ENCODE measurements at places on chromosomes 11 and 22.

GRCh38 chr11:88480223-88480622 is 142.7 kb upstream of the CTSC start:
- H3K36me3 ChIP-seq, result no peaks in the 10 kb centered on the region
- H3K27ac ChIP-seq, result peak overlapping the region; percentile 55
- DNase-seq, result no peak
- no peaks in the 10 kb centered on the region for H3K27me3 ChIP-seq
- H3K4me3 ChIP-seq, result no peak overlapping the region
- peaks cover 24% of the 10 kb centered on the region for H3K4me1 ChIP-seq

GRCh38 chr11:43579171-43579918 is 101.2 kb upstream of the HSD17B12 start:
- H3K36me3 ChIP-seq, result no peaks in the 10 kb centered on the region
- no peak for DNase-seq
- no peak overlapping the region for H3K27ac ChIP-seq
- H3K27me3 ChIP-seq, result peaks cover 98% of the 10 kb centered on the region
- H3K4me3 ChIP-seq, result peak overlapping the region; percentile 38

GRCh38 chr11:33897761-33898375 is 6.0 kb upstream of the LMO2 start:
- no peaks in the 10 kb centered on the region for H3K36me3 ChIP-seq
- no peak overlapping the region for H3K4me3 ChIP-seq
- peaks cover 16% of the 10 kb centered on the region for H3K4me1 ChIP-seq
- no peak overlapping the region for H3K27ac ChIP-seq
- no peaks in the 10 kb centered on the region for H3K27me3 ChIP-seq

DNA sequence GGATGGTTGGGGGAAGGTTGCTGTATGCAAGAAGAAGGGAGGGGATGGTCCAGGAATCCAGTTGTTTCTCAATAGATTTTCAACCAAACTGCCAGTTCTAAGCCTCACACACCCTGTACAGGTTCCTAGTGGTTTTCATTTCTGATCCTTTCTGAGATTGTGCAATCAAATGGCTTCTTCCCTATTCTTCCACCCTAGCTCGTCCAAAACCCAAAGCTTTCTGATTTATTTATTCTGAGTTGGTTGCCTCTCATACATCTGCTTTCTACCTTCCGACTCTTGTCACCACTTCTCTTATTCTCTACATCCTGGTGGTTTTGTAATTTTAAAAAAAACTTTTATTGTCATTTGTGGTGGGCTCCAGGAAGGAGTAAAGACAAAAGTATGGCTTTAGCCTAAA is 12.6 kb downstream of the OR5A2 start:
- H3K27me3 ChIP-seq, result no peaks in the 10 kb centered on the region
- no peak for DNase-seq
- no peak overlapping the region for H3K4me3 ChIP-seq
- no peaks in the 10 kb centered on the region for H3K36me3 ChIP-seq
- no peaks in the 10 kb centered on the region for H3K4me1 ChIP-seq

- H3K4me3 ChIP-seq, result no peak overlapping the region
- no peaks in the 10 kb centered on the region for H3K36me3 ChIP-seq
- no peaks in the 10 kb centered on the region for H3K27me3 ChIP-seq
- DNase-seq, result no peak
- H3K27ac ChIP-seq, result peak overlapping the region; percentile 89
These were observed 146.8 kb downstream of the DBX1 start for GRCh38 chr11:20013346-20014066.

GRCh38 chr22:19515654-19516377 is 8.4 kb downstream of the CLDN5 start:
- peaks cover 3% of the 10 kb centered on the region for H3K4me1 ChIP-seq
- no peak overlapping the region for H3K27ac ChIP-seq
- DNase-seq, result no peak
- peaks cover 63% of the 10 kb centered on the region for H3K36me3 ChIP-seq
- no peaks in the 10 kb centered on the region for H3K27me3 ChIP-seq

DNA sequence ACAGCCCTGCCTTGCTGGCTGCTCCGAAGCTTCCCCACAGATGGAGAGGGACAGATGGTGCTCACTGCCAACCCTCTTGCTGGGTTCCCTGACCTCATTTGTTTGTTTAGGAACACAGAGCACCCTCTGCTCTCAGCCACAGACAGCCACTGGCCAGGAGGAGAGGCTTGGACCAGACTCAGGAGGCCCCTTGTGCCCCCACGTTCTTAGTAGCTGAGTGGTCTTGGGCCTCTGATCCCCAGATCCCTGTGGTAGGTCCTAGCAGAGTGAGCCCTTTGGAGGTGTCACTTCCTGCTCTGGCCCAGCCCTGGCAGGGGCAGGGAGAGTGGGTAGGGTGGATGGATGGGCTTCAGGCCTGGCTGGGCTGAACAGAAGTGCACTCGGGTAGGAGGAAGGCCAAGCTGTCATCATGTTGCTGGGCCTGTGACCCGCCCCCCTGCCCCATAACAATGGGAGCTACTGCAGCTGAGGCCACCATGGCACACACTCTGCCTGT is 84.0 kb downstream of the DHCR7 start:
- no peak for DNase-seq
- H3K36me3 ChIP-seq, result no peaks in the 10 kb centered on the region
- no peaks in the 10 kb centered on the region for H3K4me1 ChIP-seq
- no peak overlapping the region for H3K27ac ChIP-seq

DNA sequence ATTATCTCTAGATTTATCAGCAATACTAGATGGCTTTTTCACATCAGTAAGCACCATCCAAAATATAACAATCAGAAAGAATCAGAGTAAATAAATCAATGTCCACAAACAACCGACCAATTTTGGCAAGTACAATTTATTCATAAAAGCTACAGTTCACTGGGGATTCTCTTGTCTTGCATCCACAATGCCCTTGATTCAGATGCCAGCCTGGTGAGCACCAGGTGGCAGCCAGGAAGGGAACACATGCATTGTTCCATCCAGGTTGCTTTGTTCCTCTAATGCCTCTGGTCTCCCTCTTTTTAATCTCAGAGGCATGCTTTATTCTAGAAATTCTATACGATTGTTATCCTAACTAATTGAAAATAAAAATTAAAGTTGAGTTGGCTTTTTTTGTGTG is 242.1 kb upstream of the KIRREL3 start:
- no peak overlapping the region for H3K4me3 ChIP-seq
- peaks cover 3% of the 10 kb centered on the region for H3K27me3 ChIP-seq
- no peaks in the 10 kb centered on the region for H3K4me1 ChIP-seq
- DNase-seq, result no peak
- no peak overlapping the region for H3K27ac ChIP-seq

- H3K27ac ChIP-seq, result peak within 1 kb of the TSS; percentile 7
- H3K4me1 ChIP-seq, result peaks cover 4% of the 10 kb centered on the region
- H3K4me3 ChIP-seq, result peak within 1 kb of the TSS; percentile 49
- H3K27me3 ChIP-seq, result peaks cover 3% of the 10 kb centered on the region
These were observed at the start of the genes NLRP14 and ZNF214 for GRCh38 chr11:7020183-7020917. NLRP14 (plus strand) TSS chr11:7020479; CDS start chr11:7038587, 18,108 bp downstream. ZNF214 (minus strand) TSS chr11:7020346; CDS start chr11:7002835, 17,511 bp downstream.

- H3K4me3 ChIP-seq, result no peak overlapping the region
- H3K36me3 ChIP-seq, result no peaks in the 10 kb centered on the region
- no peak overlapping the region for H3K27ac ChIP-seq
- no peaks in the 10 kb centered on the region for H3K27me3 ChIP-seq
- peaks cover under 1% of the 10 kb centered on the region for H3K4me1 ChIP-seq
- no peak for DNase-seq
These were observed 35.8 kb downstream of the CSTPP1 start for GRCh38 chr11:46972343-46972742.

- no peaks in the 10 kb centered on the region for H3K27me3 ChIP-seq
- no peak overlapping the region for H3K4me3 ChIP-seq
- no peak for DNase-seq
- H3K27ac ChIP-seq, result peak overlapping the region; percentile 70
- no peaks in the 10 kb centered on the region for H3K36me3 ChIP-seq
These were observed 98.2 kb upstream of the NNMT start for GRCh38 chr11:114197799-114198500.

DNA sequence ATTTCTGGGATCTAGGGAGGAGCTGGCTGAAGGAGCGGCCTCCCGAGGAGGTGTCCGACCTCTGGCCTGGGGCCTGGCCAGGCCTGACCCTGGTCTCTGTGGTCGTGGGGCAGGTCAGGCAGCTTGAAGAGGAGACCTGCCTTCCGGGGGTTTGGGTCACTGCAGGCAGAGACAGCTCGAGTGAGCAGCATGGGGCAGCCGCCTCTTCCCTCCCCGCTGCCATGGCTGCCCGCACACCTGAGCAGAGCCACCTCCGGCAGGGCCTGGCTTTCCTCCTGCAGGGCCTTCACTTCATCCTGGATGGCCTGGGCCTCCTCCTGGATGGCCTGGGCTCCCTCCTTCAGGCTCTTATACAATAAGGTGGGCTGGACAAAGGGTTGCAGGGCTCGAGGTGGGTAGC is 8.0 kb upstream of the NAALADL1 start:
- no peaks in the 10 kb centered on the region for H3K36me3 ChIP-seq
- H3K27ac ChIP-seq, result no peak overlapping the region
- no peak overlapping the region for H3K4me3 ChIP-seq
- DNase-seq, result no peak
- H3K27me3 ChIP-seq, result no peaks in the 10 kb centered on the region

DNA sequence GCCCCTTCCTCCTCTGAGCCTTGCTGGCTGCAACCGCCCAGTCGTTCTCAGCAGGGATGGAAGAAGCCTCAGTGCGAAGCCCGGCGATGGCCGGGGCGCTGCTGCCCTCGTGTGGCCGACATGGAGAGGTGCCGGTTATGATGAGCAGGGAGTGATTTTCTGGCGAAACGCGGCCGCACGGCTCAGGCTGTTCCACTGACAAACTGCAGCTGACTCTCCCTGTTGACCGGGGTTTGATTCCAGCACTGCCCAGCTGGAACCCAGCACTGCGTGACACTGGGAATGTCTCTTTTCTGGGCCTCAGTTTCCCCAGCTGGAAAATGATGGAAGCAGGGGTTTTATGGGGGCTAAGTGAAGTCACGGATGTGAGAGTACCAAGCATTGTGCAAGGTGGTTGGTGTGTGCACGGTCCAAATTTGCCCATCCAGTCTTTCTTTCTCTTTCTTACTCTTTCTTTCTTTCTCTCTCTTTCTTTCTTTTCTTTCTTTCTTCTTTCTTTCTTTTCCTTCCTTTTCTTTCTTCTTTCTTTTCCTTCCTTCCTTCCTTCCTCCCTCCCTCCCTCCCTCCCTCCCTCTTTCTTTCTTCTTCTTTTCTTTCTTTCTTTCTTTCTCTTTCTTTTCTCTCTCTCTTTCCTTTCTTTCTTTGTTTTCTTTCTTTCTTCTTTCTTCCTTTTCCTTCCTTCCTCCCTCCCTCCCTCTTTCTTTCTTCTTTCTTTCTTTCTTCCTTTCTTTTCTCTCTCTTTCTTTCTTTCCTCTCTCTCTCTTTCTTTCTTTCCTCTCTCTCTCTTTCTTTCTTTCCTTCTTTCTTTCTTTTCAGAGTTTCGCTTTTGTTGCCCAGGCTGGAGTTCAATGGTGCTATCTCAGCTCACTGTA is 25.8 kb upstream of the MPPED1 start:
- H3K36me3 ChIP-seq, result no peaks in the 10 kb centered on the region
- H3K4me1 ChIP-seq, result no peaks in the 10 kb centered on the region
- no peak overlapping the region for H3K27ac ChIP-seq
- no peak overlapping the region for H3K4me3 ChIP-seq

GRCh38 chr11:126165757-126166156 is 45.7 kb downstream of the RPUSD4 start:
- no peaks in the 10 kb centered on the region for H3K4me1 ChIP-seq
- no peaks in the 10 kb centered on the region for H3K36me3 ChIP-seq
- no peak overlapping the region for H3K4me3 ChIP-seq
- no peak for DNase-seq
- H3K27ac ChIP-seq, result no peak overlapping the region

DNA sequence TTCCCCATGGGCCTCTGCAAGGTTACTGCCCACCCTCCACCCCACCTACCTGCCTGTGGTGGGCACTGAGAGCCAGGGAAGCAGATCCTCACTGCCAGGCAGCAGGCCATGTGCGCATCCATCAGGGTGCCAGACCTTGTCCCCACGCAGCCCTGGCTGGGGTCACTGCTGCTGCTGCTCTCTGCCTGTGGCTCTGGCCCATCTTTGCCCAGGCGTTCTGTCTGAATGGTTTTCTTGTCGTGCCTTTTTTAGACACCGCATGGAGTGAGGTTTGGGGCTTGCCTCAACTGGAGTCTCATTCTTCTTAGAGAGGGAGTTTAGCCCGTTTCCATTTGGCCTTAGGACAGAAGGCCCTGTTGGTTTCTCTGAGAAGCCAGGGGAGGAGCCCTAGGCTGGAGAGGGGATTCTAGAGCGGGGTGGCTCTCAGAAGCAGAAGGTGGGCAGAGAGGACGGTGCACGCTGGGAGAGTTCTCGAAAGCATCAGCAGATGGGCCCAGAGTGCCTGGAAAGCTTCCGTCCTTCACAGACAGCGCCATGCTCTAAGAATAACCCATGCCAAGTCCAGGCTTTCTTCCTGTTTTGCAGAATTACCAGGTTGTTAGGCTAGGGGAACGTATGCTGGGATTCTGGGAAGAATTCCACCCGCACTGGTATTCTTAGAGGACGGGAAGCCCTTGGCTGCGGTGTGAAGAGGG is 8.1 kb downstream of the TANGO2 start:
- peaks cover 7% of the 10 kb centered on the region for H3K4me1 ChIP-seq
- H3K27me3 ChIP-seq, result no peaks in the 10 kb centered on the region
- H3K27ac ChIP-seq, result no peak overlapping the region
- H3K4me3 ChIP-seq, result no peak overlapping the region

DNA sequence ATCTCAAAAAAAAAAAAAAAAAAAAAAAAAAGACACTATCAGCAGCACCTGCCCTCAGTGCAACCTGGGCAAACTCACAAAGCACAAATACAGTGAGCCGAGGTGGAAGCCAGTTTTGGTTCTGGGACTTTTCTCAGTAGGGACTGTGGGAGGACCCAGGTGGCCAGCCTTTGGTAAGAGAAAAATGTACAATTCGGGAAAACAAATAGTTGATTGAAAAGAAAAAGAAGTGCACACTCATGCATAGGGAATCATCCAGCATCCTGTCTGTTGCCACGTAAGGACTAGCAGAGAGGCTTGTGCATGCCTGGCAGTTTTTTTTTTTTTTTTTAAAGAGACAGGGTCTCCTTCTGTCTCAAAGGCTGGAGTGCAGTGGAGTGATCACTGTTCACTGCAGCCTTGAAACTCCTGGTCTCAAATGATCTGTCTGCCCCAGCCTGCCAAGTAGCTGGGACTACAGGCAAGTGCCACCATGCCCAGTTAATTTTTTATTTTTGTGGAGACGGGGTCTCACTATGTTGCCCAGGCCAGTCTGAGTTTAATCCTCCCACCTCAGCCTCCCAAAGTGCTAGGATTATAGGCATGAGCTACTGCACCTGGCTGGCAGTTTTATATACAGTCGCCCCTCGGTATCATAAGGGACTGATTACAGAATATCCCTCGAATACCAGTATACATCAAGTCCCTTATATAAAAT is 36.7 kb downstream of the TPST2 start:
- peaks cover 15% of the 10 kb centered on the region for H3K4me1 ChIP-seq
- no peak for DNase-seq
- peak overlapping the region; percentile 87 for H3K27ac ChIP-seq
- no peak overlapping the region for H3K4me3 ChIP-seq

GRCh38 chr11:75149766-75150465 is 991 bp upstream of the SLCO2B1 start:
- H3K27me3 ChIP-seq, result no peaks in the 10 kb centered on the region
- H3K36me3 ChIP-seq, result no peaks in the 10 kb centered on the region
- no peak for DNase-seq

- no peak overlapping the region for H3K27ac ChIP-seq
- H3K4me3 ChIP-seq, result no peak overlapping the region
- H3K36me3 ChIP-seq, result no peaks in the 10 kb centered on the region
These were observed 39.0 kb upstream of the MMP20 start for GRCh38 chr11:102664001-102664752.

Measured in RWPE2 (cell line).